Mesenchymal stem cell (in vitro differentiated cells and primary cell): ENCODE measurements at places on chromosomes 2 and 18.

DNA sequence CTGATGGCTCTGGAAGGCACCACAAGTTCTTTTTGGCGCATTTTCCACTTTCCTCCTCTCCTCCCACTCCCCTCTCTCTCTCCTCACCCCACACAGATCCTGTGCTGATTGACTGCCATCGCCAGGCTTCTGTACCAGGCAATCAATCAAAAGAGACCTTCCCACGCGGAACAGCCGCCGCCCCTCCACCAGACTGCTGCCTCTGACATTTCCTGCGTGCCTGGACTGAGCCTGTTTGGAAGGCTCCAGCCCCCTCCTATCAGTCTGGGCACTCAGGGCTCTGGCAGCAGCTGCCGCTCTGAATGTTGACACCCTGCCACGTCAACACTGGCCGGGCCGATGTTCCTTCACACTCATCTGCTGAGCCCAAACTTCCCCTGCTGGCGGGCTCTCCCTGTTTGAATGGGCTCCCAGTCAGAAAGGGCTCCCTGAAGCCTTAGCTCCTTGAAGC lies 467.7 kb downstream of the EPHA4 start:
- peaks cover 2% of the 10 kb centered on the region for H3K4me1 ChIP-seq
- H3K27ac ChIP-seq: no peak overlapping the region
- H3K4me3 ChIP-seq: no peak overlapping the region
- no peaks in the 10 kb centered on the region for H3K36me3 ChIP-seq
- DNase-seq: peak; percentile 52

DNA sequence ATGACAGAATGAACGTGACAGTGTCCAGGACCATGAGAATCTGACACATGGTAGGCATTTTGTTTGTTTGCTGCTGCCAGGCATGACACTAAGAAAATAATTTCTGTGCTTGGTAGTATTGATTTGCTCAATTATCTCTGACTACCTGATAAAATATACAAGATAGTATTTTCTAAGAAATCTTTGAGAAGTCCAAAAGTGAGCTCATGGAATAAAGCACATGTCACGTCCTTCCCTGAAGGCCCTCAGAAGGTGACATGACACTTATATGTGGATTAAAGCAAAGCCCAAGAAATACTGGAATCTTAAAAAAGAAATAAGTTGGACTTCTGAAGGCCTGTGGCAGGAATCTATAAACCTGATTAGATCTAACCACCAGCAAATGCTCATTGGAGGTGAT lies 3.8 kb upstream of the TTN start:
- H3K36me3 ChIP-seq: no peaks in the 10 kb centered on the region
- H3K4me3 ChIP-seq: no peak overlapping the region
- no peaks in the 10 kb centered on the region for H3K27me3 ChIP-seq
- DNase-seq: no peak

GRCh38 chr2:169664600-169664977 lies 29.6 kb downstream of the CFAP210 start:
- H3K4me1 ChIP-seq: no peaks in the 10 kb centered on the region
- no peak overlapping the region for H3K27ac ChIP-seq
- no peak overlapping the region for H3K4me3 ChIP-seq

DNA sequence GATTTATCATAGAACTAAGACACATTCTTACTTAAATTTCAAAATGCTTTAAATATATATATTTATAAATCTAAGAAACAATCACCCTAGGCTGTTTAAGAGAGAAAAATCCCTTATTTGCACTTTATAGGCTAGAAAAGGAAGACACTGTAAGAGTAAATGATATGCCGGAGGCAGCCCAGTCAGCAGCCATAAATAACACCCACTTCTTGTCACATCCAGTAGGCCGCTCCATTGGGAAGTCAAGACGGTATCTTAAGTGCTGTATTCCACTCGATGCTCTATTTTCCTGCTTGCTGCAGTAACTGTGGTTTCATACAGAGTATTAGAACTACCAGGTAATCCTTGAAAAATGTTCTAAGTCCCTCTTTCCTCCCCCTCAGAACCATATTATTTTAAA lies 57.9 kb downstream of the ABCA12 start:
- H3K4me3 ChIP-seq: no peak overlapping the region
- no peak for DNase-seq
- no peaks in the 10 kb centered on the region for H3K27me3 ChIP-seq
- no peaks in the 10 kb centered on the region for H3K4me1 ChIP-seq
- no peaks in the 10 kb centered on the region for H3K36me3 ChIP-seq
- H3K27ac ChIP-seq: no peak overlapping the region

DNA sequence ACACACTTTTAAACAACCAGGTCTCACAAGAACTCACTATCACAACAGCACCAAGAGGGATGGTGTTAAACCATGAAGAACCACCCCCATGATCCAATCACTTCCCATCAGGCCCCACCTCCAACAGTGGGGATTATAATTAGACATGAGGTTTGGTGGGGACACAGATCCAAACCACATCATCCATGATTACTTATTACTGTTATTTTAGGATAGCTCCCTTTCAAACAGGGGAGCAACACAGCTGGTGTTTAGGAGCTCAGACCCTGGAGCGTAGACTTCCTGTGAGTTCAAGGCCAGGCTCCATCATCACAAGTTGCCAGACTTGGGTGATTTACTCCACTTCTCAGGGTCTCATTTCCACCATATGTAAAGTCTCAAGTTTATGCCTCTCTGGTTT lies 382.7 kb downstream of the HRH4 start:
- no peak overlapping the region for H3K4me3 ChIP-seq
- DNase-seq: no peak
- H3K4me1 ChIP-seq: no peaks in the 10 kb centered on the region
- peaks cover 22% of the 10 kb centered on the region for H3K27me3 ChIP-seq

GRCh38 chr2:80259292-80259691 lies 45.3 kb downstream of the LRRTM1 start:
- H3K36me3 ChIP-seq: no peaks in the 10 kb centered on the region
- H3K4me1 ChIP-seq: no peaks in the 10 kb centered on the region
- H3K27ac ChIP-seq: no peak overlapping the region
- H3K27me3 ChIP-seq: peaks cover 21% of the 10 kb centered on the region
- no peak for DNase-seq
- H3K4me3 ChIP-seq: no peak overlapping the region

- no peak for DNase-seq
- H3K36me3 ChIP-seq: no peaks in the 10 kb centered on the region
- no peaks in the 10 kb centered on the region for H3K4me1 ChIP-seq
- H3K27me3 ChIP-seq: no peaks in the 10 kb centered on the region
- H3K4me3 ChIP-seq: no peak overlapping the region
These were observed 246.0 kb downstream of the LDLRAD4 start for GRCh38 chr18:13464432-13465123.

- H3K27me3 ChIP-seq: no peaks in the 10 kb centered on the region
- no peaks in the 10 kb centered on the region for H3K36me3 ChIP-seq
- H3K4me1 ChIP-seq: peaks cover 1% of the 10 kb centered on the region
- peak; percentile 34 for DNase-seq
- peak overlapping the region; percentile 78 for H3K27ac ChIP-seq
- peak overlapping the region; percentile 99 for H3K4me3 ChIP-seq
These were observed 1.2 kb downstream of the MEX3C start for GRCh38 chr18:51196118-51196810.

DNA sequence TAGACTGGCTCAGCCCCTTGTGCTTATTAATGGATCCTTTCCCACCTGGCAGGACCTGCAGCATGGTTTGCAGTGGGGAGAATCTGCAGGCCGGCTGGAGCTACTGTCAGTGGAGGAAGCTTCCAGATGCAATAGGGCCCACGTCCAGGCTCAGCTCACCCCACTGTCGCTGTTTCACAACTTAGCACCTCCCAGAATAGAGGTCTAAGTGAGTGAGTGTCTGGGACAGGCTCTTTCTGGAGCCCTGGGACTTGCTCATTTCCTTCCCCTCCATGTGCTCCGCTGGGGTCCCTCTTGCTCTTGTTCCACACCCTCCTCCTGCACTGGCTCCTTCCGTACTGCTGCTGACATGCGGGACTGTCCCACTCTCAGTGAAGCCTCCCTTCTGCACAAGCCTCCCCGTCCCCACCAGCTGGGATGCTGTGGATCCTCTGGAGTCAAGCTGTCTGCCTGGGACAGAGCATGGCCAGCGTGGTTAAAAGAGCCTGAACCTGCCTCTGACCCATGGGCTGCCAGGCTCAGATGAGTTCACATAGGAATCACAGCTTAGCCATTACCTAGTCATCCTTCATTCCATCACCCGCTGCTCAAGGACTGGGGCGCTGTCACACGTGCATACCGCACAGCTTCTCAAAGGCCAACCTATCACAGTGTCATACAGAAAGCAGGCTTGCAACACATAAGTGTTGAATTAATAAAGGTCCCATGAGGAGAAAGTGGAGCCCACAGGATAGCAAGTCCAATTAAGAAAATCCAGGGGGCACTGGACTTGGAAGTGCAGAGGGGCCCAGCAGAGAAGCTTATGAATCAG lies 135.9 kb downstream of the ACKR3 start:
- no peaks in the 10 kb centered on the region for H3K36me3 ChIP-seq
- DNase-seq: no peak
- H3K4me1 ChIP-seq: peaks cover 1% of the 10 kb centered on the region
- no peaks in the 10 kb centered on the region for H3K27me3 ChIP-seq
- H3K27ac ChIP-seq: no peak overlapping the region

DNA sequence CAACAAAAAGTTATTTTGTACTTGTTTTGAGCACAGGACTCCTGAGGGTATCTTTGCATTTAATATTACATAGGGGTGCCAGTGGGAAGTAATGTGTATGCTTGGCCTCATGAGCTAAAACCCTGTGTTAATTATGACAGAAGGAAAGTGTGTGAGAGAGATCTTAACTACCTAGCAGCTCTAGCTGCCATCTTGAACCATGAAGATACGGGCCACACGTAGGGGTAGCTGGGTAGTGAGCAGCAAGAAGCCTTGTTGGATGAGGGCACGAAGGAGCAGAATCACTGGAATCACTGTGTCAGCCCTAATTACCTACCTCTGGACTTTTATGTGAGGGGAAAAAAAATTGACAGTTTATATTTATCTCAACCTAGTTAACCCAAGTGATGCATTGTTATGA lies 15.4 kb upstream of the CASP10 start:
- H3K27ac ChIP-seq: no peak overlapping the region
- no peak for DNase-seq
- no peaks in the 10 kb centered on the region for H3K4me1 ChIP-seq
- H3K4me3 ChIP-seq: no peak overlapping the region
- no peaks in the 10 kb centered on the region for H3K27me3 ChIP-seq
- peaks cover 35% of the 10 kb centered on the region for H3K36me3 ChIP-seq

DNA sequence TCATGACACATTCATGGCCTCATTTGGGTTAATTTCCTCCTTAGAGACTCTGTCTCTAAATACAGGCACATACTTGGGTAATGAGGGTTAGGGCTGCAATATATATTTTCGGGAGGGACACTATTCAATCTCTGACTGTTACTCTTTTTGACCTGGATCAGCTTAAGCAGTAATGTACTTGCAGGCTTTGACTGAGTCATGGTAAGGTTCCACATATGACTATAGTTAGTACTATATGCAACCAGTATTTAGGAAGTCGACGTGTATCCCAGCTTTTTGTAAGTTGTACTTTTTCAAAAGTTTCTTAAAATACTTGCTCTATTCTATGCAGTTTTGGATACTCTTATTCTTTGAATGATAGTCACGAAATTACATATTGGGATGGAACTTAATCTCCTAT lies 37.2 kb upstream of the CDH19 start:
- H3K27ac ChIP-seq: no peak overlapping the region
- no peaks in the 10 kb centered on the region for H3K36me3 ChIP-seq
- DNase-seq: no peak
- H3K4me1 ChIP-seq: no peaks in the 10 kb centered on the region
- no peaks in the 10 kb centered on the region for H3K27me3 ChIP-seq
- H3K4me3 ChIP-seq: no peak overlapping the region

DNA sequence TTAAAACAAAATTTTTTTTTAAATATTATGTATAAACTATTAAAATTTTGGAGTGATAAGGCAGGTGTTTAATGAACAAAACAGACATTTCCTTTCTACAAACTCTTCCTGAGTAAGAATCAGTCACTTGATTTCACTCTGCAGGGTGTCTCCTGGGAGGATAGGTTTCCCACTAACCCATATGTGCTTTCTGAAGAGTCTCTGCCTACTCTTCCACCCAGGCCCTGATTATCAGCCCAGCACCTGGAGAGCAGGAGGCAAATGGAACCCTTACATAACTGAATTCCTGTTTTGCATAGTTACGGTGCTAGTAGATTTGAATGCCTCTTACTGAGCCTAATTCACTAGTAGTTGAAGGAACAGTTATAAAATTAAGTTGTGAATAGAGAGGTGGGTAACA lies 1718.6 kb downstream of the SUCLG1 start:
- H3K4me3 ChIP-seq: no peak overlapping the region
- no peaks in the 10 kb centered on the region for H3K27me3 ChIP-seq
- no peaks in the 10 kb centered on the region for H3K4me1 ChIP-seq
- no peak overlapping the region for H3K27ac ChIP-seq
- no peaks in the 10 kb centered on the region for H3K36me3 ChIP-seq

DNA sequence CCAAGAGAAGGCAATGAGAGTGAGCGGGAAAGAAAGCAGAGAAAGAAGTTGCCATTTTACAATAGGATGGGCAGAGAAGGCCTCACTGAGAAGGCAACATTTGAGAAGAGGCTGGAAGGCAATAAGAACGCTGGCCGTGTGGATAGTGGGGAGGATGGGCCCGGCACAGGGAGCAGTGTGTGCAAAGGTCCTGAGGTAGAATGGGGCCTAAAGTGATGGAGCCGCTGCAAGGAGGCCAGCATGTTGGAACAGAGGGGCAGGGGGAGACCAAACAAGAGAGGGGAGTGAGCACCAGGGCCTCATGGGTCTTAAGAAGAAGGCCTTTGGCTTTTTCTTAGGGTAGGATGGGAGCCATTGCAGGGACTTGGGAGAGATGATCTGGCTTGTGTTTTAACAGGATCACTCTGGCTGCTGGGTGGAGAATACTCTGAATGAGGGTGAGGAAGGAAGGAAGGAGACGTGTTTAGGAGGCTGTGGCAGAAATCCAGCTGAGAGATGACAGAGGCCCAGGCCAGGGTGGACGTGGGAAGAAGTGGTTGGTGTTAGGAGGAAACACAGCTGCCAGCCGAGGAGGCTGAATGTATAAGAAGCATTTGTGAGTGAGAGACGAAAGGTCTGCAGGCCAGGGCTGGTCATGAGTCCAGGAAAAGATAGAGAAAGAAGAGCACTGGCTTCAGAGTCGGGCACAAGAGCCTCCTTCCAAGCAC lies 159.8 kb downstream of the KLHL29 start:
- no peak overlapping the region for H3K27ac ChIP-seq
- no peak for DNase-seq
- peaks cover 5% of the 10 kb centered on the region for H3K36me3 ChIP-seq
- H3K27me3 ChIP-seq: peaks cover 15% of the 10 kb centered on the region

GRCh38 chr2:132645722-132646539 lies 24.1 kb downstream of the LYPD1 start:
- H3K36me3 ChIP-seq: peaks cover 13% of the 10 kb centered on the region
- H3K4me1 ChIP-seq: no peaks in the 10 kb centered on the region
- H3K27me3 ChIP-seq: no peaks in the 10 kb centered on the region
- H3K4me3 ChIP-seq: no peak overlapping the region

DNA sequence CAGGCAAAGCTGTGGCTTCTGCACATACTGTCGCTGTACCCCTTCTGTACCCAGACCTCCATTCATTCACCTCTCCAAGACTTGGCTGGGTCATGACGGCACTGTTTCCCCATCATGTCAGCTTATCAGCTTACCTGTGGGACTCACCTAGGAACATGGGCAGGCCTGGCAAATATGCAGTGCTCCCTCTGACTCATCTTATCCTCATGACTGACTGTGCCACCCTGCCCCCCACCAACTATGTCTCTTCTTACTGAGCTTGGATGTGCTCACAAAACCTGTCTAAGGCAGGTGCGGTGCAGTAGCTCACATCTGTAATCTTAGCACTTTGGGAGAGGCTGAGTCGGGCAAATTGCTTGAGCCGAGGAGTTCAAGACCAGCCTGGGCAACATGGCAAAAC lies 152.4 kb downstream of the MGAT5 start:
- no peak for DNase-seq
- no peak overlapping the region for H3K4me3 ChIP-seq
- H3K4me1 ChIP-seq: peaks cover 5% of the 10 kb centered on the region
- H3K27me3 ChIP-seq: no peaks in the 10 kb centered on the region
